ENCODE measurements at places on chromosomes 3 and 15.

- no peak for DNase-seq
Observed at GRCh38 chr15:58087871-58088270, 22.4 kb upstream of the ALDH1A2 start.

GRCh38 chr15:63487076-63487757, 17.2 kb upstream of the USP3 start:
- peak; percentile 85 for DNase-seq

DNA sequence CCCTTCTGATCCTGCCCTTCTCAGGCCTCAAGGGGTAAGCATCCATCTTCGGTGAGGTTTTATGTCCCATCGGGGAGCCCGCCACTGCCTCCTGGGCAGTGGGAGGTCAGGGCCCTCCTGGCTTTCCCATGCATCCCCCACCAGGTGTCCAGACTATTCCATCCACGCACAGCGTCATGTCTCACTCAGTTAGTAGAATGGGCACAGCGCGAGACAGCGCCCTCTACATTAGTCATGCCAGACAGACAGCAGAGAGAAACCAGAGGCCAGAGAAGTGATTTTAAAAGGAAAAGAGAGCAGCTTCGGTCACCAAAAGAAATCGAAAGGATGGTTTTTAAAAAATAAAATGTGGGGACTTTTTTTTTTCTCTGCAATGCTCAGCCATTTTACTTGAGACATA, 49.8 kb downstream of the ZDHHC3 start:
- no peak for DNase-seq

GRCh38 chr15:49023354-49023753, 22.9 kb downstream of the SECISBP2L start:
- DNase-seq, result no peak

DNA sequence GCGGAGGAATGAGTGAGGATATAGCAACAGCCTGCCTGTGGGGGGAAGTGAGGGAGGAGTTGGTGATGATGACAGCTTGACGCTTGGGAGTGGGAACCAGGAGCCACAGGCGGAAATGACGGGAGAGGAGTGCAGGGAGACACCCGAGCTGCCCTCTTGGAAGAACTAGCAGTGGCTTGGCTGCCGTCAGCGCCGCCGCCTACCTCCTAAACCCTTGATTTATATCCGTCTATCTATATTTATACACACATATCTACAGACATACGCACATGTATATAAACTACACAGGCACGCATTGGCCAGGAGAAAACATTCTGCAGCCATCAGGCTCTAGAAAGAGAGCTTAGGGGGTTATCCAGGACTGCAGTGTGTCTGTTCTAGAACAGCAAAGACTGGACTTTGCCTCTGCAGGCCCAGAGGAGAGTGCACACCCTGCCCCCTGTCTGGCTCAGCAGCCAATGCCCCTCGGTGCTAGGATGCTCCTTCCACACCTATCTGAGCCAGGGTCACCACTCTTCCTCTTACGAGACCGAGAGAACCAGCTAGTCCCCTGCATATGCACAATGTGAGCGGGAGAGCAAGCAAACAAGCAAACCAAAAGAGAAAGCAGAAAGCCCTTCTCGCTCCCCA, 45.3 kb upstream of the MAGEF1 start:
- DNase-seq, result no peak

GRCh38 chr15:48759921-48760320, 50.9 kb downstream of the CEP152 start:
- DNase-seq, result no peak

GRCh38 chr15:90201130-90201943, at the start of gene SEMA4B:
Gene SEMA4B, plus strand, starts transcription at chr15:90201330. Its CDS starts 249 bp downstream, at chr15:90201579.
- no peak for DNase-seq

DNA sequence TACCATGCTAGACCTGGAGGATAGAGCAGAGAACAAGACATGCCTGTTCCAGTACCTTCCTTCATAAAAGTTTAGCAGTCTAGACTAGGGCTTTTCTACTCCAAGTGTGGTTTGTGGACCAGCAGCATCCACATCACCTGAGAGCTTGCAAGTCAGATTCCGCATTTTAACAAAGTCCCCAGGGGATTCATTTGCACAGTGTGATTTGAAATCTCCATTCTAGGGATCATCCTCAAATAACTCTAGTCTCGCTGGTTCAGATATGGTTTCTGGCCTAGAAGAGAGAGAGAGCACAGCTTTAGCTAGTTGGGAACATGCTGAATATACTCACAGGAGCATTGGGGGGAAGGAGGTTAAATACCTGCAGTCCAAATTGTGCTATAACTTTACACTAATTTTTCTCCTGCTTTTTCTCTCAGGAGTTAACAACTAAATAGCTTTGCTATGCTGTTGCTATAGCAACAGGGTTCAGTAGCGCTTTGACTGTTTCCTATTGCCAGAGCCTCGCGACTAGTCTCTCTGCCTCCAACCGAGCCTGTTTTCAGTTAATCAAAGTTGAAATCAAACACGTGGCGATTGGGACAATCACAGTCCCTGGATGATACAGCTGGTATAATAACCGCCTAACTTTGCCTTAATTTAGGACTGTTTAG, 64.0 kb upstream of the RASGRF1 start:
- no peak for DNase-seq

GRCh38 chr15:73996939-73997338, 2.4 kb downstream of the PML start:
- no peak for DNase-seq

DNA sequence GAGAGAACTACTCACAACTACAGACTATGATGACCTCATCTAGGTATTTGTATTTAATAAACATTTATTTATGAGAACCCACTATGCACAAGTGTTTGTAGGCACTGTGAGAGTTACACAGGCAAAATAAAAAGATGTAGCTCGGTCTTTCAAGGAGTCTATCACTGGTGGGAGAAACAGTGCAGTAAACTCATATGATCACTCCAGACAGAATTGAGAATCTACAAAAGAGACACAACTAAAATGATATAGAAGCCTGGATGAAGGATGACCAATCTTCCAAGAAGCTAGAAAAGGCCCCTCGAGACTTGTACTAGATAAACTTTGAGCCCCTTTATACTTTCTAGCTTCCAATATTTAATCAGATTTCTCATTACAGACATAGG, 70.2 kb upstream of the ZBTB20 start:
- no peak for DNase-seq

- no peak for DNase-seq
Observed at GRCh38 chr3:134802428-134803050, 7.5 kb downstream of the EPHB1 start.

DNA sequence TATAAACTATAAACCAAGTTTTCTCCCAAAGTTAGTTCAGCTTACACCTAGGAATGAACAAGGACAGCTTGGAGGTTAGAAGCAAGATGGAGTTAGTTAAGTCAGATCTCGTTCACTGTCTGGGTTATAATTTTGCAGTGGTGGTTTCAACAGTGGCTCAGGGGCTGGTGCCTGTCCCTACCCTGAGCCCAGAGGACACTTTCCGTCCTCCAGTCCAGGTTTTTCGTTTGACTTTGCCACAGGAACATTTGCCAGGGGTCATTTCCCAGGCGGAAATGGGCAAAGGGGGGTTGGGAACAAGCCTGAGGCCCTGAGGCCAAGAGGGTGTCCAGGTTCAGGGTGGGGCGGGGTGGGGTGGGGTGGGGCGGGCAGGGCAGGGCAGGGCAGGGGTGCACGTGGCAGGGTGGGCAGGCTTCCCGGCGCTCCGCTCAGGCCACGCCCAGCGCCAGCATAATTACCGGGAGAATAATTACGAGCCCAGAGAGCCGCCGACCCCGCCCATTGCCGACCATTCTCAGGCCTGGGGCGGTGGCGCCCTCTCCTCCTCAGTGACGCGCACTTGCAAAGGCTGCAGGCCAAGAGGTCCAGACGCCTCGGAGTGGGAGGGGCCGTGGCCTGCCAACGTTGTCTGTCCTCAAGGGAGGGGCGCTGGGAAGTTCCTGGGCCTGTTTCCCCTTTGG, 70.4 kb downstream of the KLF13 start:
- no peak for DNase-seq

GRCh38 chr3:20218215-20218614, 32.2 kb upstream of the SGO1 start:
- DNase-seq, result no peak

Measured in activated CD8-positive, alpha-beta memory T cell treated with anti-CD3 and anti-CD28 coated beads for 1 hour (primary cell).